ENCODE measurements at places on chromosomes 6 and 20. TPM values are rescaled to one million over a fixed set of nuclear protein-coding genes. Genes with fewer than 3 reads are reported as not detected.

The TDRD6 gene
- not detected for total RNA-seq

The OR2H2 gene
- not detected for total RNA-seq

The CENPW gene
- 8.6 TPM for total RNA-seq

The SAMD10 gene
- total RNA-seq = 2.1 TPM

The MEP1A gene
- not detected for total RNA-seq
